ENCODE measurements at places on chromosomes 1 and 21. TPM values are rescaled to one million over a fixed set of nuclear protein-coding genes. Genes with fewer than 3 reads are reported as not detected.

GRCh38 chr1:185514311-185514710 is 197.3 kb upstream of the IVNS1ABP start:
- H3K27ac ChIP-seq = no peak overlapping the region
- H3K4me3 ChIP-seq = no peak overlapping the region
- H3K4me1 ChIP-seq = peaks cover 1% of the 10 kb centered on the region
- H3K36me3 ChIP-seq = peaks cover 9% of the 10 kb centered on the region
- peaks cover 6% of the 10 kb centered on the region for H3K27me3 ChIP-seq
- DNase-seq = no peak

GRCh38 chr1:67575861-67576260 is 109.1 kb upstream of the GADD45A start:
- H3K4me3 ChIP-seq = no peak overlapping the region
- no peak for DNase-seq
- peak overlapping the region; percentile 1 for H3K27ac ChIP-seq
- peaks cover 1% of the 10 kb centered on the region for H3K4me1 ChIP-seq
- H3K27me3 ChIP-seq = no peaks in the 10 kb centered on the region

DNA sequence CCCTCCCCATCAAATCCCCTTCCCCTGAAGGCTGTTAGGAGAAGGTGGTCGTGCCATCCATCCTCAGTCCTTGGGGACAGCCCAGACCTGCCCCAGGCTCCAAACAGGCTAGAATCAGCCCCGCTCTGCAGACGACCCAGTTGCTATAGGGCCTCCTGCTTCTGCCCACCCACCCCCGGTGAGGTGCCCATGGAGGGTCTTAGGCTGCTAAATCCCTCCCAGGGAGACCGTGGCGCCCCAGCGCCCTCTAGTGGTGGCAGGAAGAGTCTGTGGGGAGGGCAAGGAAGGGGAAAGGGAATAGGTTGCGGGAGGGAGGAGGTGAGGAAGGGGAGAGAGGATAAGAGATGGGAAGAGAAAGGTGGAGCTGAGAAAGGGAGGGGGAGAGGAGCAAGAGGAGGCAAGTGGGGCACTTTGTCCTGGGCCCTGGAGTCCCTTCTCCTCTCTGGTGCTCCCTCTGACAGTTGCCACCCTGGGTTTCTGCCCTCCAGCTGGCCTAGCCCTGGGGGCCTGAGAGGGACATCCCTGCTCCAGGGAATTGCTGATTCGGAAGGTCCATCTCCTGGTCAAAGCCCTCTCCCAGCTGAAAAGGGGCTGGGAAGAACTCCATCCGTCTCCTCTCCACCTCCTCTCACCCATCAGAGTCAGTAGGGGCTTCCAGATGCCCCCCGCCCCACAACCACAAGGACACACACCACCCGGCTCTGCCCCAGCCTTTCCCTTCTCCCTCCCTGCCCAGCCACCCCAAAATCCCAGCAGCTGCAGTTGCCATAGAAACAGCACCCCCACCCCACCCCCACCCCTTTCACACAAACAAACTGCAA is 55.4 kb downstream of the CAMK2N1 start:
- no peaks in the 10 kb centered on the region for H3K4me1 ChIP-seq
- DNase-seq = no peak
- peaks cover 60% of the 10 kb centered on the region for H3K27me3 ChIP-seq
- no peak overlapping the region for H3K4me3 ChIP-seq
- H3K36me3 ChIP-seq = no peaks in the 10 kb centered on the region
- no peak overlapping the region for H3K27ac ChIP-seq

DNA sequence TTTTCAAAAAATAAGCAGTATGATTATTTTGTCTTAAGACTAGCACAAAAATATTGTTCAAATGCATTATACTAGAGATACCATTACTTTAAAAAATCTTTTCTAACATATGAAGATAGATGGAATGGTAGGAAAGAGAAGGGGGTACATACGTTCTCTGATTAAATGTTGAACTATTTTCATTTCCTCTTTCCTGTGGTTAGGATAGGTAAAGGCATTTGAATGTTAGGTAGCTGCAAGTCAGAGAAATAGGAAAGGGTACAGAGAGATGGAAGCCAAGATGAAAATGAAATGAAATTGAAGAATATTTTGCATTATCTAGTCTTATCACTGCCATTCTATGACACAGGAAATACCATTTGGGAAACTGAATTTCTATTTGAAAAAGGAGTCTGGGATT is 28.3 kb downstream of the TLCD4 start:
- no peaks in the 10 kb centered on the region for H3K4me1 ChIP-seq
- no peak for DNase-seq
- H3K4me3 ChIP-seq = no peak overlapping the region
- no peak overlapping the region for H3K27ac ChIP-seq

DNA sequence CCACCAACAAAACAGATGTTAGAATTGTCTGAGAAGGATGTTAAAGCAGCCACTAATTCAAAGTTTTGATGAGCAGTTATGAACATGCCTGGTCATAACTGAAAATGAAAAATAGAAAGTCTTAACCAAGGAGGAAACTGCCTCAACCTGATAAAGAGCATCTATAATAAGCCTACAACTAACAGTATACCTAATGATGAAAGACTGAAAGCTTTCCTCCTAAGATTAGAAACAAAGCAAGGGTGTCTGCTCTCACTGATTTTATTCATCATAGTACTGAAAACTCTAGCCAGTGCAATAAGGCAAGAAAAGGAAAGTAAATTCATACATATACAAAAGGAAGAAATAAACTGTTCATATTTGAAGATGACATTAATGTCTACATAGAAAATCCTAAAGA is 82.0 kb downstream of the KCNK1 start:
- peaks cover 21% of the 10 kb centered on the region for H3K27me3 ChIP-seq
- no peak for DNase-seq
- no peaks in the 10 kb centered on the region for H3K36me3 ChIP-seq
- H3K4me1 ChIP-seq = no peaks in the 10 kb centered on the region
- H3K4me3 ChIP-seq = no peak overlapping the region

GRCh38 chr21:42555756-42556438 is 42.2 kb downstream of the SLC37A1 start:
- no peaks in the 10 kb centered on the region for H3K27me3 ChIP-seq
- no peak overlapping the region for H3K27ac ChIP-seq
- H3K4me1 ChIP-seq = no peaks in the 10 kb centered on the region
- DNase-seq = no peak
- no peak overlapping the region for H3K4me3 ChIP-seq
- H3K36me3 ChIP-seq = no peaks in the 10 kb centered on the region

GRCh38 chr1:202159534-202160371 is 649 bp downstream of the PTPN7 start:
- H3K4me3 ChIP-seq = peak overlapping the region; percentile 99
- DNase-seq = peak; percentile 54
- peaks cover 52% of the 10 kb centered on the region for H3K4me1 ChIP-seq
- peaks cover 32% of the 10 kb centered on the region for H3K36me3 ChIP-seq
- H3K27ac ChIP-seq = peak overlapping the region; percentile 98
- H3K27me3 ChIP-seq = no peaks in the 10 kb centered on the region

- H3K4me3 ChIP-seq = peak overlapping the region; percentile 74
- H3K36me3 ChIP-seq = no peaks in the 10 kb centered on the region
- peak; percentile 20 for DNase-seq
- H3K27ac ChIP-seq = no peak overlapping the region
- H3K4me1 ChIP-seq = peaks cover 25% of the 10 kb centered on the region
Measured at GRCh38 chr1:165376041-165376810, 19.7 kb upstream of the LMX1A start.

- no peak overlapping the region for H3K4me3 ChIP-seq
- H3K27ac ChIP-seq = no peak overlapping the region
- DNase-seq = no peak
- no peaks in the 10 kb centered on the region for H3K4me1 ChIP-seq
- no peaks in the 10 kb centered on the region for H3K36me3 ChIP-seq
Measured at GRCh38 chr1:178224358-178224757, 130.5 kb downstream of the RASAL2 start.

DNA sequence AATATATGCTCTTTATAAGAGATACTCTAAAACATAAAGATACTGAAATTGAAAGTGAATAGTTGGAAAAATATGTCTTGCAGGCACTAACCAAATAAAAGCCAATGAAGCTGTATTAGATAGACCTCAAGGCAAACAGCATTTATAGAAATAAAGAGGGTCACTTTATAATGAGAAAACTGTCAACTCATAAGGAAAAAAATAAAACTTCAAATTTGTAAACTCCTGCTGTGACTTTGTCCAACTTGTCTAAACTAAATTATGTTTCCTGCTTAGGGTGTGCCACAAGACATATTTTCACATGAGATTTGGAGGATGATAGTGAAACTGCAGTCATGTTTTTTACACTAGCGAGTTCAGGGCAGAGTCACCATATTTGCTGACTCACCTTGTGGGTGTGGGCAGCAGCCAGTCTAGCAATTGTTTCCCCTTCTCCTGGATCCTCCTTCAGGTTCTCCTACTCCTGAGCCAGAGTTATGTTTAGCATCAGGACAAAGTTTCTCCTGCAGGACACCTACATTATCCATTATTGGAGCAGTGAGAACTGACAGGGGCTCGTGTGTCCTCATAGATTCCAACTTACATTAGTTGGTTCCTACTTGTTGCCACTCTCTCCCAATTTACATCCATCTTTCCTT is 43.8 kb downstream of the CD53 start:
- H3K4me3 ChIP-seq = peak overlapping the region; percentile 0
- DNase-seq = no peak
- H3K27ac ChIP-seq = no peak overlapping the region
- H3K36me3 ChIP-seq = peaks cover 7% of the 10 kb centered on the region
- peaks cover 5% of the 10 kb centered on the region for H3K27me3 ChIP-seq

- H3K4me3 ChIP-seq = no peak overlapping the region
- DNase-seq = no peak
- peaks cover 2% of the 10 kb centered on the region for H3K4me1 ChIP-seq
- peaks cover 28% of the 10 kb centered on the region for H3K27me3 ChIP-seq
- no peak overlapping the region for H3K27ac ChIP-seq
Measured at GRCh38 chr1:55478742-55479141, 263.6 kb upstream of the USP24 start.

- H3K4me3 ChIP-seq = no peak overlapping the region
- no peak overlapping the region for H3K27ac ChIP-seq
- no peak for DNase-seq
- no peaks in the 10 kb centered on the region for H3K4me1 ChIP-seq
- peaks cover 4% of the 10 kb centered on the region for H3K27me3 ChIP-seq
Measured at GRCh38 chr1:48007047-48007446, 9.9 kb upstream of the TRABD2B start.

DNA sequence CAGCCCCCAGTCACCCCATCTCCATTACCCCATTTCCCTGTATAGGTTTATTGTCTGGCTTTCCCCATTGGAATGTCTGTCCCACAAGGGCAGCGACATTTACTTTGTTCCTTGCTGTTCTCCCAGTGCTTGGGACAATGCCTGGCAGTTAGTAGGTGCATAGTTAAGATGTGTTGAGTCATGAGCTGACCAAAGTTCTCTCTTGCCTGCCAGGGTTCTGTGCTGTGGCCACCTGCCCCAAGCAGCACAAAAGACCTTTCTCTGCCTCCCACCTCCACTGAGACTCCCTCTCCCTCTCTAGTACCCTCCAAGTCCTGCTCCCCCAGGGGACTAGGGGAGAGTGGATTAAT is 40.0 kb downstream of the TMCO4 start:
- peaks cover 6% of the 10 kb centered on the region for H3K4me1 ChIP-seq
- no peak overlapping the region for H3K4me3 ChIP-seq
- no peaks in the 10 kb centered on the region for H3K27me3 ChIP-seq
- H3K36me3 ChIP-seq = peaks cover 18% of the 10 kb centered on the region
- DNase-seq = no peak

DNA sequence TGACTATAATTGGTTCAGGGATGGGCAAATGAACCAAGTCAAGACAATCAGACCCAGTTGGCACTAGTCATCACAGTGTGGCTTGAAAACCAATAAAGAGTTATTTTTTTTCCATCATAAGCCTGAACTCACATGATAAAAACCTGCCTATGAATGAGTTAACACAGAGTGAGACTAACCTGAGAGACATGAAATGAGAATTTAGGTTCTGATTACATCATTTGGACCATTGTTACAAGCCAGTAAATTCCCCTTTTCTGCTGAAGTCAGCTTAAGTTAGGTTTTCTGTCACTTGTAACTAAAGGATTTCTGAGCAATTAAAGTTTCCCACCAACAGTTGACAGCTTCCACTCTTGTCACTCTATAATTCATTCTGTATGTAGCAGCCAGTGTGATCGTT is 9.6 kb upstream of the RSBN1 start:
- peaks cover 9% of the 10 kb centered on the region for H3K36me3 ChIP-seq
- H3K4me3 ChIP-seq = no peak overlapping the region
- no peaks in the 10 kb centered on the region for H3K27me3 ChIP-seq
- H3K27ac ChIP-seq = no peak overlapping the region

- H3K27ac ChIP-seq = no peak overlapping the region
- H3K4me3 ChIP-seq = no peak overlapping the region
- H3K36me3 ChIP-seq = no peaks in the 10 kb centered on the region
- peaks cover 14% of the 10 kb centered on the region for H3K27me3 ChIP-seq
Measured at GRCh38 chr1:170731566-170732251, 67.8 kb downstream of the PRRX1 start.

GRCh38 chr1:1900883-1901640 is 10.2 kb upstream of the GNB1 start:
- no peaks in the 10 kb centered on the region for H3K36me3 ChIP-seq
- no peak for DNase-seq
- no peak overlapping the region for H3K4me3 ChIP-seq

DNA sequence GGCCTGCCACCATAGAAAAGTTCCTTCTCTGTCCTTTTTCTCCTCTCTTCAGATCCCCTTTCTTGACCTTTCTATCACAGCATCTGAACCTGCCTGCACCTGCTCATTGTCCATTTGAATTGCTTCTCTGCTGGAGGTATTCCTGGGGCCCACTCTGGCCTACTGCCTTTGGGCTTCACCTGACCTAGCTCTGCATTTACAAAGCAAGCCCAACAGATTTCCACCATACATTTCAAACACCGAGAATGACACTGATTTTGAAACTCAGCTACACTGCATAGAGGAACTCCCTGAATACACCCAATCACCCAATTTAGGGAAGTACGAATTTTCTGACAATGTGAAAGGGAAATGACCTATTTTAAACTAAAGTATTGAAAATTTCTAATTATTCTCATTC is 284.5 kb upstream of the USP25 start:
- H3K4me3 ChIP-seq = no peak overlapping the region
- no peaks in the 10 kb centered on the region for H3K36me3 ChIP-seq
- H3K27ac ChIP-seq = no peak overlapping the region
- peaks cover 2% of the 10 kb centered on the region for H3K4me1 ChIP-seq

GRCh38 chr1:167426716-167427115 is 91.6 kb downstream of the CD247 start:
- H3K4me3 ChIP-seq = no peak overlapping the region
- H3K27ac ChIP-seq = peak overlapping the region; percentile 86
- H3K27me3 ChIP-seq = no peaks in the 10 kb centered on the region

GRCh38 chr1:150410582-150411101 is 46.7 kb downstream of the RPRD2 start:
- no peak for DNase-seq
- H3K36me3 ChIP-seq = no peaks in the 10 kb centered on the region
- H3K27ac ChIP-seq = peak overlapping the region; percentile 56
- H3K4me3 ChIP-seq = no peak overlapping the region
- H3K27me3 ChIP-seq = no peaks in the 10 kb centered on the region

GRCh38 chr1:154878371-154879037 is 8.4 kb upstream of the KCNN3 start:
- H3K27ac ChIP-seq = no peak overlapping the region
- H3K4me3 ChIP-seq = no peak overlapping the region
- peak; percentile 45 for DNase-seq

The CCDC190 gene
- total RNA-seq = not detected

The A3GALT2 gene
- not detected for total RNA-seq

The IGSF8 gene
- 71.5 TPM for total RNA-seq

The TRMT13 gene
- 53.2 TPM for total RNA-seq

The TRIM45 gene
- not detected for total RNA-seq

The CDA gene
- not detected for total RNA-seq

The S100A7 gene
- total RNA-seq = not detected
